ENCODE measurements at places on chromosomes 12 and 14. TPM values are rescaled to one million over a fixed set of nuclear protein-coding genes. Genes with fewer than 3 reads are reported as not detected.
A peak's percentile ranks its signal among the peaks of the same experiment; 100 is the strongest.

B4GALNT3 gene
- 0.80 TPM for total RNA-seq

CBLN3 gene
- 1.2 TPM for total RNA-seq

FOXG1 gene
- 1.2 TPM for total RNA-seq

NRL gene
- 1.8 TPM for total RNA-seq

HCFC2 gene
- 22.9 TPM for total RNA-seq

AQP2 gene
- total RNA-seq, result not detected

- H3K27me3 ChIP-seq, result no peaks in the 10 kb centered on the region
- H3K4me3 ChIP-seq, result no peak overlapping the region
- no peaks in the 10 kb centered on the region for H3K36me3 ChIP-seq
- H3K4me1 ChIP-seq, result no peaks in the 10 kb centered on the region
- no peak for DNase-seq
- no peak overlapping the region for H3K27ac ChIP-seq
Observed at GRCh38 chr12:22121224-22121623, 75.2 kb downstream of the CMAS start.

DNA sequence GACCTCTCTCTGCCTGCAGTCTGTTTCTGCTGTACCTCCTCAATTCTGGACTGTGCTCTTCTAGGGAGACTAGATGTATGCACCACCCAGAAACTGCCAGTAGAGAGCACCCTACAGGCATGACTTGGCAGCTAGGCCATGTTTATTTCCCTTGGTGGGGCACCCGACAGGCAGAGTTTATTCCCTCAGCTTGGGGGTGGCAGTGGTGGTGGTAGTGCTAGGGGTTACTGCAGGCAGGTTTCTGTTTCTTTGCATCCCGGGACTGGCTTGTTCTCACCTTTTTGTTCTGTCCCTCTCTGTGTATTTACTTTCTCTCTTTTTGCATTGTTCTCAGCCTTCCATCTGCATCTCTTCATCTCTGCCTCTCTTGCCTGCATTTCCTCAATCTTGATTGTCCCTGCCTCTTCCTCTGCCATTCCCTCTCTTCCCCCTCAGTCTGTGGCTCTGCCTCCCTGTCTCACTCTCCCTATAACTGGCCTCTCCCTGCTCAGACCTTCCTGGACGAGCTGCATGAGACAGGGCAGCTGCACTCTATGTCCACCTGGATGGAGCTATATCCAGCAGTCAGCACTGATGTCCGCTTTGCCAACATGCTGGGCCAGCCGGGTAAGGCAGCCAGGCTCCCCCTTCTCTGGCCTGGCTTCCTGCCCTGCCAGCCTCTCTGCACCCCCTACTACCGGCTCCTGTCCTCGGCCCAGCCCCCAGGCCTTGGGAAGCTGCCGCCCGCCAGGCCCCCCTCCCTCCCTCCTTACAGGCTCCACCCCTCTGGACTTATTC, 13.8 kb downstream of the PRPF40B start:
- DNase-seq, result no peak
- H3K27ac ChIP-seq, result peak overlapping the region; percentile 12
- H3K4me1 ChIP-seq, result peaks cover 14% of the 10 kb centered on the region
- peaks cover 67% of the 10 kb centered on the region for H3K36me3 ChIP-seq
- no peaks in the 10 kb centered on the region for H3K27me3 ChIP-seq

- no peaks in the 10 kb centered on the region for H3K27me3 ChIP-seq
- peak overlapping the region; percentile 84 for H3K4me3 ChIP-seq
- peaks cover 12% of the 10 kb centered on the region for H3K36me3 ChIP-seq
Observed at GRCh38 chr12:120534703-120535655, 823 bp downstream of the RNF10 start.

GRCh38 chr12:49974231-49974675, 1.5 kb downstream of the AQP6 start:
- no peak for DNase-seq
- no peak overlapping the region for H3K4me3 ChIP-seq
- peak overlapping the region; percentile 62 for H3K27ac ChIP-seq
- no peaks in the 10 kb centered on the region for H3K36me3 ChIP-seq
- no peaks in the 10 kb centered on the region for H3K27me3 ChIP-seq

GRCh38 chr12:89521364-89522223, 3.0 kb downstream of the GALNT4 start:
- no peak overlapping the region for H3K4me3 ChIP-seq
- H3K27me3 ChIP-seq, result no peaks in the 10 kb centered on the region
- no peak for DNase-seq
- no peak overlapping the region for H3K27ac ChIP-seq

DNA sequence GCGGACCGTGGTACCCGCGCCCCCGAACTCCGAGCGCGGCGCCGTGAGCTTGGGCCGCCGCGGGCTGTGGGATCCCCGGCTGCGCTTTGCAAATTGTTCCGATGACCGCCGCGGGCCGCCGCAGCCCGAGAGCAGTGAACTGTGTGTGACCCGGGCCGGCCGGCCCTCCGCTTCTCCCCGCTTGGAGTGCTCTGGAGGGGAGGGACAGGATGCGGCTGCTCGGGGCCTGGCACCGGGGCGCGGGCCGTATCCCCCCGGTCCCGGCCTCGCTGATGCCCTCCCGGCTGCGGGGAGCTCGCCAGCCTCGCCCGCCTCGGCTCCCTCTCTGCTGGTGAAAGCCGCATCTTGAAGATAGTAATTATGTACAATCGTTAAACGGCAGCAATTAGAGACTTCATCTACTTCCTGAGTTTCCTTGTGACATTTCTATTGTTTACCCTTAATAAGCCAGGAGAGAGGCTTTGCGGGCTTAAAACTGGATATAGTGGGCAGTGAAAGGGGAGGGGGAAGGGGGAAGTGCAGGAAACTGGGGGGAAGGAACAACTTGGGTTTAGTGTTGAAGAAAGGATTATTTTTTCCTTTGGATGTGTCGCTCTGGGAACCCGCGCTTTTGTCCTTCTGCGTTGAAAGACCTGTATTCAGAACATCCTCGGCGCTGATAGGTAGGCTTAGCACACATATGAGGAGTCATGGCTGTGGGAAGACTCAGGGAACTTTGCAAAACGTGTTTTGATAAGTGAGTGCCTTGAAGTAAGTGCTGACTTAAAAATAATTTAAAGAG, 1.2 kb downstream of the PELI2 start:
- H3K27me3 ChIP-seq, result no peaks in the 10 kb centered on the region
- peak overlapping the region; percentile 98 for H3K4me3 ChIP-seq
- no peaks in the 10 kb centered on the region for H3K36me3 ChIP-seq
- H3K27ac ChIP-seq, result peak overlapping the region; percentile 91

GRCh38 chr14:105537580-105538474, 11.4 kb downstream of the TMEM121 start:
- no peaks in the 10 kb centered on the region for H3K36me3 ChIP-seq
- peaks cover 7% of the 10 kb centered on the region for H3K4me1 ChIP-seq
- H3K27me3 ChIP-seq, result peaks cover 5% of the 10 kb centered on the region
- no peak overlapping the region for H3K4me3 ChIP-seq

GRCh38 chr12:52073531-52074381, 4.0 kb downstream of the ATG101 start:
- H3K27ac ChIP-seq, result peak overlapping the region; percentile 49
- peaks cover 19% of the 10 kb centered on the region for H3K36me3 ChIP-seq
- no peak for DNase-seq

DNA sequence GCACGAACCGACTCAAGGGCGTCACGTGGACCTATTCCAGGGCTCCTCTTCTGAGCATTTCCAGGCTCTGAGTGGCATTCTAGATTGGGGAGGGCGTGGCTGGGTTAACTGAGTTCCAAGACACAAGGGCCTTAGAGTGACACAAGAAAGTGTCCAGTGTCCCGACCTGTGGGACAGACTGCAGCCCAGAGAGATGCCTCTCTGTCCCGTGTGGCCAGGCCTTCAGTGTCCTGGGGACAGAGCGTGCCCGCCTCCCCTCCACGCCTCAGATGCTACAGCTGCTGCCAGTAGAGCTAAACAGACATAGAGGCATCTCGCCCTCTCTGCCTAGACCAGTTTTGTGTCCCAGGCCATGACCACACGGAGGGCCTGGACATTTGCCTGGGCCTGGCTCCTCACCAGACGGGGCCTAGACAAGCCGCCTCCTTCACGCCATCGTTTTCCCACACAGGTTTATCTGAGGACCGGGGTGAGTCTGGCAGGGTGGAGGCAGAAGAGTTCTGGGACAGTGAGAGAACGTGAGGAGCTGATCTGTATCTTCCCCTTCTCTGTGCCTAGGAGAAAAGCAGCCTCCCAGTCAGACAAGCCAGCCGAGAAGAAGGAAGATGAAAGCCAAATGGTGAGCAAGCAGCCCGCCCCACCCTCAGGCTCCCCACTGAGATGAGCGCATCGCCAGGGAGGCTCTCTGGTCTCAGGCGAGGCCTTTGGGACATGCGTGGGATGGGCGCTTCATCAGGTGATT, 27.1 kb downstream of the DEGS2 start:
- peaks cover 21% of the 10 kb centered on the region for H3K4me1 ChIP-seq
- DNase-seq, result no peak
- H3K36me3 ChIP-seq, result peaks cover 93% of the 10 kb centered on the region
- H3K4me3 ChIP-seq, result no peak overlapping the region
- no peaks in the 10 kb centered on the region for H3K27me3 ChIP-seq

- H3K4me3 ChIP-seq, result no peak overlapping the region
- DNase-seq, result no peak
Observed at GRCh38 chr12:123696646-123697045, 15.5 kb upstream of the ATP6V0A2 start.

DNA sequence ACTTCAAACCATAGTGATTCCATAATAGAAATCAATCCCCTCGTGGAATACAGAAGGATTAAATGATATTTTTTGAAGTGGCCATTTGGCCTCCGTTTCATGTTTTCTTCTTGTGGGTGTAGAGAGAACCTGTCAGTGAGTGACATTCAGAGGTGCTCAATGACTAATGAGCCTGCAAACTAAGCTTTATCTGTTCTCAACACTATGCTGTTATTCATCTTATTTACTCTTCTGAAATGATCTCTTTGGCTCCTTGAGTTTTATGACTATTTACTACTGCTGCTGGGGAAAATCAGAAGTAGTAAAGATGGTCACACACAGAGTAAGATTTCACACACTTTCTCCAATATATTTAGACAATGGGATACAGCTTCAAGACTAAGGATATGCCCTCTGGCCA, 30.4 kb downstream of the ATP2B1 start:
- H3K4me1 ChIP-seq, result no peaks in the 10 kb centered on the region
- H3K27me3 ChIP-seq, result no peaks in the 10 kb centered on the region
- no peaks in the 10 kb centered on the region for H3K36me3 ChIP-seq
- H3K27ac ChIP-seq, result no peak overlapping the region
- H3K4me3 ChIP-seq, result no peak overlapping the region
- DNase-seq, result no peak

GRCh38 chr14:60095781-60096450, 4.2 kb downstream of the PCNX4 start:
- H3K4me1 ChIP-seq, result peaks cover 45% of the 10 kb centered on the region
- H3K36me3 ChIP-seq, result peaks cover 5% of the 10 kb centered on the region
- no peak for DNase-seq
- no peak overlapping the region for H3K27ac ChIP-seq
- H3K27me3 ChIP-seq, result no peaks in the 10 kb centered on the region
- H3K4me3 ChIP-seq, result no peak overlapping the region

DNA sequence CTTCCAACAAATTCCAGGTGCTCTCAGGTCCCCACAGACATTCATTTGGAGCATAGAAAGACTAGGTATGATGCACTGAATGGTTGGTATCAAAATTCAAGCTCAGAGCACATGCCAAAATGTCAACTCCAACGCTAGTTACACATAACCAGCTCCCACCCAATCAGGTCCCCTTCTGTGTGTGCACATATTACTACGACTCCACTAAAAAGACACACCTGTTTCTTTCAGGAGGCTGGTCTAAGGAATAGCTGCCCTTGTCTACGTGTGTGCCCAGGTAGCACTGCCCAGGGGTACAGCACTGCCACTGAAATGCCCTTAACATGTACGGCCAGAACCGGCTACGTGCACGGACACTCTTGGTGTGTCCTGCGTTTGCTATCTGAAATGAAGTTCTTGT, 138.1 kb downstream of the KCNK10 start:
- peaks cover 13% of the 10 kb centered on the region for H3K4me1 ChIP-seq
- H3K27ac ChIP-seq, result no peak overlapping the region
- H3K4me3 ChIP-seq, result no peak overlapping the region

- no peak within 1 kb of the TSS for H3K4me3 ChIP-seq
- no peaks in the 10 kb centered on the region for H3K36me3 ChIP-seq
- H3K27ac ChIP-seq, result no peak within 1 kb of the TSS
Observed at GRCh38 chr12:21604245-21605101, at the start of gene GYS2. TSS of gene GYS2 (minus strand) at chr12:21604847. CDS start at chr12:21604592, 255 bp downstream.

- H3K4me3 ChIP-seq, result no peak overlapping the region
- no peak for DNase-seq
- no peaks in the 10 kb centered on the region for H3K36me3 ChIP-seq
- no peak overlapping the region for H3K27ac ChIP-seq
Observed at GRCh38 chr12:82896277-82896676, 209.6 kb downstream of the TMTC2 start.

DNA sequence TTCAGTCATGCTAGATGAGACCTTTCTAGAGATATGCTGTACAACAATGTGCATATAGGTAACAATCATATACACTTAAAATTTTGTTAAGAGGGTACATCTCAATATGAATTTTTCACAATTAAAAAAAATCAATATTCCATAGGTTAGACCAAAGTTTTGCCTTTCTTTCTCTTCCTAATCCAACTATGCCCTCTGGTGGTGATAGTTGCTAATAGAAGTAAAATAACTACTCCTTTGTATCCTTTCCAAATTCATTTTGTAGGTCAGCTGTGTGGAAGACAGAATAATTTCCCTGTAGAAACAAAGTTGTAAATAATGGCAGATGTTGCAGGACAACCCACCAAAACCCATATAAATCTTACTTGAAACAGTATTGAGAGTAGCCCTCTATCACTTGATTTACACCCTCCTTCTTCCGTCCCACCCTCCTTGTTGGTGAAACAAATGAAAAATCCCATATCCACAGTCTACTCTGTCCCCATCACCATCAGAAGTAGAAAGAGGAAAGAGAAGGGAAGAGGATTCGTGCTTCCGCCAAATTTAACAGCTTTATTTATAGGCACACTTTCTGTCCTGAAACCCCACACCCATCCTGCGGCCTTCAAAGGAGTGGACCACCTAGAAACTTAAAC, 34.2 kb upstream of the KICS2 start:
- no peak overlapping the region for H3K27ac ChIP-seq
- no peak for DNase-seq
- H3K4me3 ChIP-seq, result no peak overlapping the region
- H3K36me3 ChIP-seq, result no peaks in the 10 kb centered on the region
- no peaks in the 10 kb centered on the region for H3K27me3 ChIP-seq

DNA sequence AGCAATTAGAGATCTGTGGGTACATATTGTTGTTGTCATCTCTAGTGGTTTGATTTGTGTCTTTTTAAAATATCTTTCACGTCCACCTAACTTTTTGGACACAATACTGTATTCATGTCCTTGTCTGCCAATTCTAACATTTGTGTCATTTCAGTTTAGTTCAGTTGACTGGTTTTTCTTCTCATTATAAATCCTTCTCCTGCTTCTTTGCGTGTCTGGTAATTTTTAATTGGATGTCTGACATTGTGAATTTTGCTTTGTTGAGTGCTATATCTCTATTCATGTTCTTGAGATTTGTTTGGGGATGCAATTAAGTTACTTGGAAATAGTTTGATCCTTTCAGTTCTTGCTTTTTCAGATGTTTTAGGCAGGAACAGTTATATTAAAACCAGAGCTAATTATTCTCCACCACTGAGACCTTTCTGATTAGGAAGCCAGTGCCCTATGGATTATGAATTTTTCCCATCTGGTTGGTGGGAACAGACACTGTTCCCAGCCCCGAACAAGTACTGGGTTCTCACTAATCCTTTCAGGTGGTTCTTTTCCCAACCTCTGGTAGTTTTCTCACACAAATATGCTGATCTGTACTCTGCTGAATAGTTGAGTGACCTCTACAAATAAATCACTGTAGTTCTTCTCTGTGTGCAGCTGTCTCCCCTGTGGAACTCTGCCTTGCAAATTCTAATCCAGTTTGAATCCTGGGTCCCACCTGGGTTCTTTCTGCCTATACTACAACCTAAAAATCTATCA, 91.1 kb upstream of the DYNC1H1 start:
- no peak overlapping the region for H3K27ac ChIP-seq
- no peak overlapping the region for H3K4me3 ChIP-seq

GRCh38 chr14:92755495-92755894, 7.1 kb upstream of the LGMN start:
- no peak overlapping the region for H3K27ac ChIP-seq
- no peak overlapping the region for H3K4me3 ChIP-seq

Measured in esophagus muscularis mucosa (tissue), 4 donors.